ENCODE measurements at places on chromosomes 16 and 17.

GRCh38 chr17:75875182-75875939 is 3.0 kb downstream of the TRIM47 start:
- H3K27ac ChIP-seq = no peak overlapping the region
- peaks cover 25% of the 10 kb centered on the region for H3K36me3 ChIP-seq
- H3K4me1 ChIP-seq = peaks cover 54% of the 10 kb centered on the region
- no peak for DNase-seq

DNA sequence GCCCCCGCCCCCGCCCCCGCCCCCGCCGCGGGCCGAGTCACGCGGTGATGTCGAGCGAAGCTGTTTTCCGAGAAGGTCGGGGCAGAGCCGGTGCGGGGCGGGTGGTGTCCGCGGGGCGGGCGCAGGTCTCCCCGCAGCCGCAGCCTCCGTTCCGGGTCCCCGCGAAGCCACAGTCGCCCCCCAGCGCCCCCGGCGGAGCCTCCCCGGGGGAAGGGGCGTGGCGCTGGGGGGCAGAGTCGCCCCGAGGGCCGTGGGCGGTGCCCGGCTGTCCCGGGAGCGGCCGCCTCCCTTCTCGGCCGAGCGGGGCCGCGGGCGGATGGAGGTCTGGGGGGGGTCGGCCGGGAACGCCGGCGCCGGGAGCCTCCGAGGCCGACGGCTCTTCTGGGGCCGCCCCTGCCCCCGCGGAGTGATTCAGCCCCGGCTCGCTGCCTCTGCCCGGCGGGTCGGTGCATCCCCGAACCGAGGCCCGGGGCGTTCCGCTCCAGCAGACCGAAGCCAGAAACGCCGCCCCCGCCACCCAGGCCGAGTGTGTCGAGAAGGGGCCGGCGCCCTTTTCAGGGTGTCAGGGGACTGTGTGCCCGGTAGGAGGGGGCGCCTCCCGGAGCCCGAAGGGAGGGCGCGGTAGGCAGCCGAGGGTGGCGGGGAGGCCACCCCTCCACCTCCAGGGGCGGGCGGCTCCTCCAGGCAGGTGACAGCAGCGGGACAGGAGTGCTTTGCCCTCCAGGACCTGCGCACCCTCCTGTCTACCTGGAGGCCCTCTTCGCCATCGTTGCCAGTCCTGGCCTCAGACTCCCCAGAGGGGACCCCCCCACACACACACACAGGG is 1.7 kb downstream of the METRNL start:
- H3K27me3 ChIP-seq = no peaks in the 10 kb centered on the region
- no peak overlapping the region for H3K27ac ChIP-seq
- peak; percentile 26 for DNase-seq
- H3K4me3 ChIP-seq = peak overlapping the region; percentile 82
- H3K36me3 ChIP-seq = peaks cover 32% of the 10 kb centered on the region

GRCh38 chr17:80516171-80516932 is 28.3 kb upstream of the RPTOR start:
- DNase-seq = no peak
- H3K4me1 ChIP-seq = peaks cover 16% of the 10 kb centered on the region
- peaks cover 4% of the 10 kb centered on the region for H3K27me3 ChIP-seq
- H3K4me3 ChIP-seq = no peak overlapping the region
- no peaks in the 10 kb centered on the region for H3K36me3 ChIP-seq
- H3K27ac ChIP-seq = no peak overlapping the region

DNA sequence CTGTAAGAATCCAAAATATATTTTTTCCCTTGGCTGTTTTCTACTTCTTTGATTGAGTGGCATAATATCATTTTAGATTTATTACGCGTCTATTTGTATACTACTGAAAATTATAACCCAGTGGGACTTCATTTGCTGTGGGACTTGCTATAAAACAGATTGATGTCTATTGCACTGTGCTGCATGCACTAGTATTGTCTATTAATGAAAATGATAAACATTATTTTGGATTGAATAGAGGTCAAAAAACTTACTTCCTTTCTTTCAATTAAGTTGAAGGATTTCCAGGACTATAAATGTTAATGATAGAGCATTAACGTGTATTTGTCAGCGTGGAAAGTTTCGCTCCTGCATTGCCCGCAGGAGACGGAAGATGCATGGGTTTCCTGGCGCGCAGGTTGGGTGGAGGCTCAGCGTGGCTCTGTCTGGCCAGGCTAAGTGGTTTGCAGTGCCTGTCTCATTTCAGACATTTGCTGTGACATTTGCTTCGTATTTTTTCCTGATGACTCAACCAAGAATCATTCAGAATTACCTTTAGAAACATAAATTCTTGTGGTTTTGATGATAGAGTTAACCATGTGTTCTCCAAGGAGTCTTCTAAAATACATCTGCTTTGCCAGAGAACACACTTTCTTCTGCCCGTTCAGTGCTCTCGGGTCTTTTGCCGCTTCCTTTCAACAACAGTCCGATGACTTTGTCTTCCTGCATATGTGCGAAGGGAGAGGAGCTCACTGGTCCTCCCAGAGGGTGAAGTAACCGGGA is 216.7 kb downstream of the RPTOR start:
- peak overlapping the region; percentile 79 for H3K27ac ChIP-seq
- H3K36me3 ChIP-seq = peaks cover 18% of the 10 kb centered on the region
- peak; percentile 92 for DNase-seq
- H3K4me1 ChIP-seq = peaks cover 13% of the 10 kb centered on the region
